ENCODE measurements at places on chromosomes 1 and 21.

DNA sequence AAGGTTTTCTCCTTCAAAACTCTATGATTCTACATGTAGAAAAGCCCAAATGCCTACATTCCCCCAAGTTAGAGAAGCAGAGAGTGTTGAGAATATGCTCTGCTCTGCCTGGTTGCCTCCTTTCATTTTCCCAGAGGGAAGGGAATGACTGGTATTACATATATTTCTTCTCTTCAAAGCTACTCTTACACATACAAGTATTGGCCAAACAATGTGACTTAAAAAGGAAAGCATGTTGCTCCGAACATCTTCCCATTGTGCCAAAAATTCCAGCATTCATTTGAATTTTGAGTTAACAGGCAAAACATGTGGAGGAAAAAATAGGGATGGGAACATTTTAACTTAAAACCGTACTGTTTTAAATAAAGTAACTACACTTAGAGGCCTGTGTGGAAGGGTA, 125.2 kb downstream of the COQ8A start:
- DNase-seq = no peak

DNA sequence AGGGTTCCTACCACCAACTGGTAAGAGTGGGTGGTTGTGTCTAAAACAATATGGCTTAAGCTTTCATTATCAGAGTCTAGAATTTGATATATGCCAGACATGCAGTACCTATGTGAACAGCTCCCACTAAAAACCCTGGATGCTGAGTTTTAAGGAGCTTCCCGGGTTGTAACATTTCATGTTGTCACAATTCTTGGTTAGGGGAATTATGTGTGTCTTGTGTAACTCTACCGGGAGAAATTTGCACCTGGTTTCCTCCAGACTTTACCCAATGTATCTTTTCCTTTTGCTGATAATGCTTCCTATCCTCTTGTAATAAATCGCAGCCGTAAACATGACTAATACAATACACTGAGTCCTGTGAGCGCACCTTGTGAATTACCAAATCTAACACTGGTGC, 48.3 kb downstream of the ARID4B start:
- DNase-seq = no peak

DNA sequence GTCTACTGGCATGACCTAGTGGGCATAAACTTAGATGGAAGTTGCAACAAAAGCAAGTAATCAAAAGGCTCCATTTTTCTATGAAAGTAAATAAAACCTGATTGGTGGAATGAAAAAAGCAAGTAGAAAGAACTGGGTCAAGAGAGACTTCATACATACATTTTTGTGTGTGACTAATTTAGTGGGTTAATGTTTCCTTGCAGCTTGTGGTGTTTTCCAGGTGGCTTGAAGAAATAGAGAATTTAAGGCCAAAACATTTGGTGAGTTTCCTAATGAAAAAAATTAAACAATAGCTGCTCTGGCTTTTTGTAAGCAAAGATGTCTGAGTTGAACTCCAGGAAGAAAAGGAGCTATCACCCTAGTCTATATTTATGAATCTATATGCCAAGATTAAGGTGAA, 71.0 kb downstream of the ZC3H11B start:
- no peak for DNase-seq

DNA sequence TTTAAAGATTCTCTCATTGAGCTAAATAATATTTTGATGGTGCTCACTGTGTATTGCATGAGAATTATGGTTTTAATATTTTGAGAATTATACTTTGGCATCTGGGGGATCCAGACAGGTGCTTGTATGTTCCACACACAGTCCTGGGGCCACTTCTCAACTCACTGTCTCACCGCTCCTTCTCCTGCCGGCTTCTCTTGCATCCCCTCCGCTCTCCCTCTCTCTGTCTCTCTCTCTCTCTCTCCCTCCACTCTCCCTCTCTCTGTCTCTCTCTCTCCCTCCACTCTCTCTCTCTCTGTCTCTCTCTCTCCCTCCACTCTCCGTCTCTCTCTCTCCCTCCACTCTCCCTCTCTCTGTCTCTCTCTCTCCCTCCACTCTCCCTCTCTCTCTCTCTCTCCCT, 32.2 kb upstream of the ZC3H12A start:
- DNase-seq = no peak

GRCh38 chr21:29481641-29482040, 182.9 kb downstream of the BACH1 start:
- no peak for DNase-seq

- no peak for DNase-seq
These were observed 1.3 kb downstream of the MAP7D1 start for GRCh38 chr1:36157115-36157903.

DNA sequence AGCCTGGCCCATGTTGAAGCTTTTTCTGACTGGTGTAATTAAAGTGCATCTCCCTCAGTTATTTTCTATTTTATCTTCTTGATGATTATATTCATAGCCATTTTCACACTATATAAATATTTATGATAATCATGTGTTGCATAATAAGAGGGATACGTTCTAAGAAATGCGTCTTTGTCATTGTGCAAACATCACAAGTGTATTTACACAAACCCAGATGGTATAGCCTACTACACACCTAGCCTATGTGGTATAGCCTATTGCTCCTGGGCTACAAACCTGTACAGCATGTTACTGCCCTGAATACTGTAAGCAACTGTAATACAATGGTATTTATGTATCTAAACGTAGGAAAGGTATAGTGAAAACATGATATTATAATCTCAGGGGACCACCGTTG, 88.1 kb downstream of the BACH1 start:
- DNase-seq = no peak

- DNase-seq = no peak
These were observed 121.8 kb downstream of the NTNG1 start for GRCh38 chr1:107262467-107263286.

- no peak for DNase-seq
These were observed 81.9 kb upstream of the WLS start for GRCh38 chr1:68314151-68314780.

- no peak for DNase-seq
These were observed 117.2 kb downstream of the HHAT start for GRCh38 chr1:210445931-210446330.

GRCh38 chr1:70134148-70134547, 71.2 kb downstream of the LRRC40 start:
- no peak for DNase-seq

GRCh38 chr1:209845408-209845725, 17.6 kb downstream of the UTP25 start:
- DNase-seq = no peak

Measured in stimulated activated CD8-positive, alpha-beta memory T cell treated with anti-CD3 and anti-CD28 coated beads, Interleukin-15, amount 100 ng/mL, for 1 hour (primary cell).